ENCODE measurements at places on chromosomes 4 and X.

- DNase-seq: no peak
Measured at GRCh38 chr4:48372272-48372671, 30.9 kb downstream of the SLAIN2 start.

- DNase-seq: no peak
Measured at GRCh38 chrX:1491851-1492349, 39.2 kb upstream of the ASMTL start.

- no peak for DNase-seq
Measured at GRCh38 chr4:3440979-3441500, 728 bp upstream of the HGFAC start.

DNA sequence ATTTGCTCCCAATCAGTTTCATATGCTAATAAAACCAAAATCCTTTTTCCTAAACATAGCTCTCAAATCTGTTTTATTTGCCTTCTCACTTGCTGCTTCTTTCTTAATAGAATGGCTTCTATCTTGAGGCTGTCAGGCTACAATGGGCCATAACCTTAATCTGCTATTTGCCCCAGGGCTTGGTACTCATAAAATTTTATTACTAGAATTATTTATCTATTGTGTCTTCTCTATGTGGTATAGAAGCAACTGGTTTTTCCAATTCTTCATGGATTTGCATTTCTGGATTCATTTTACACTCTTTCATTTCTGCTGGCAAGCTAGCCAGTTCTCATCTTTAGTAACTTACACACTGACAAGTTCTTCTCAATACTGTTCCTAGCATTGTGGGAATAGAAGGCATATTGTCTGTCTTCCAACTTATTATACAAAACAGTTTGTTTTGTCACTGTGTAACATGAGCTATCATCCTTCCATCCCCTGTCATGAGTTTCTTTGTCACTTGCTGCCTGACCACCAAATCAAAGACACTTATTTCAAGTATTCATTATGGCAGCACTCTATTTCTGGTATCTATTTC is 96.6 kb upstream of the KCNIP4 start:
- DNase-seq: no peak

DNA sequence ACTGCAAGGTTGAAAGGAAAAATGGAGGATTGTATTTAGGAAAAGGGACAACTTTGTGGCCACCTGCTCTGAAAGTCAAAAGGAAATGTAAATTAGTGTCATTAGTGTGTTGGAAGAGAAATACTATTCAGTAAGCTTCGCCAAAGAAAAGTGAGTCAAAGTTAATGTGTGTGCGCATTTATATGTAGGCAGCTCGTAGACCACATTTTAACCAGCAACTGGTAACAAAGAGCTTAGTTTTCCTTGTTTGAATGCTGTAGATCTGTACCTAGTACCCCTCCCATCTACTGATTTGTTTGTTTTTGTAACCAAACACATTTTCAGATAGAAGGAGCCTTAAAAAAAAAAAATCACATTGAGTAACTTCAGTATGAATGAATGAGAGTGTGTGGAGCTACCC is 69.3 kb downstream of the GPAT3 start:
- DNase-seq: no peak

DNA sequence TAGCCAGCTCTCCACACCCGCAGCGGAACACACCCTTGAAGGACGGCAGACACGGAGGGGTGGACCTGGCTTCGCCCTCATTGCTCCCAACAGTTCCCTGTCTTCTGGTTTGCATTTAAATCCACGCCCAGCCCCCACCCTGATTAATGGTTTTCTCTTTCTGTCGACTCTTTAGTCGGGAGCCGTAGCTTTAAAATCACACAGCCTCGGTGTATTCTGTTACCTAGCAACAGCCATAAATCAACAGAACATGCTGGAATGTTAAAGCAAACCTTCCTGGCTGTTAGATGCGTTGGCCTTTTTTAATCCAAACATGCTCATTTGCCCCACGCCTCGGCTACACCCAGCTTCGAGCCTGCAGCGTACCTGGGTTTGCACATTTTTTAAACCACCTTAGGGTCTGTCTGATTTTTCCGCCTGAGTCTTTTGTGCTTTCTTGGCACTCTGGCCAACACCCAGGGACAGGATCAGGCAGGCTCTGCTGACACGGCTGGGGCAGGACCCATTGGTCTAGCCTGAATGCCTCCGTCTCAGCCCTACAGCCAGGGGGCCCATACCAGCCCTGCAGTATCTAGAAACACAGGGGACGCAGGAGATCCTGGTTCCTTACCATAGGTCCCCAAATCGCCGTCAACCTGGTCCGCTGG is 21.4 kb upstream of the PPP2R2C start:
- DNase-seq: no peak

Data from stimulated activated CD8-positive, alpha-beta memory T cell treated with anti-CD3 and anti-CD28 coated beads, Interleukin-7, amount 100 ng/mL, for 4 hours (primary cell).